ENCODE measurements at places on chromosomes 1 and 21.
A peak's percentile ranks its signal among the peaks of the same experiment; 100 is the strongest.

DNA sequence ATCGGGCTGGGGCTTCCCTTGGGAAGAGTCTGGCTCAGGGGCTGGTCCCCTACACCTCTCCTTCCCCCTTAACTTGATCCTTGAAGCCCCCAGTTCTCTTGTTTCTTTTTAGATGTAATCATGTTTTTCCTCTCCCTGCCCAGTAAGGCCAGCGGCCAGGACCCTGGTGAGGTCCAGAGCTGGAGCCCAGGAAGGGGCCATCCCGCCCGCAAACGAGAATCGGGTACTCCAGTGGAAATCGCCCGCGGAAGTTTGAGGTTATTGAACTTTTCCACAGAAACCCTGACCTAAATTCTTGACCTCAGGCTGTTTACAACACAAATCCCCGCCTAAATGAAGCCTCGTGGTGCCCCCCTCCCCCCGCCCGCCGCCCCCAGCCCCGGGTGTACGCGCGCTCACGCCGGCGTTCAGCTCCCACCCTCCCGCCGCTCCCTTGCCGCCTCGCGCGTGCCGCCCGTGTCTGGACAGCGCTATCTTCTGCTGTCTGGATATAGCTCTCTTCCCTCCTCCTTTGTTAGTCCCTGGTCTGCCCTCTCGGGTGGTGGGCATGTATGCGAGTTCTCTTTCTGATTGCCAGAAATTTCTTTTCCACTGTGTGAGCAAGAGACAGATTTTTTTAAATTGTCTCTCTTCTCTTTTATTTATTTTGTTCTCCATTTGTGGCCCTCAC, 165.9 kb upstream of the CACNA1E start:
- DNase-seq = no peak

DNA sequence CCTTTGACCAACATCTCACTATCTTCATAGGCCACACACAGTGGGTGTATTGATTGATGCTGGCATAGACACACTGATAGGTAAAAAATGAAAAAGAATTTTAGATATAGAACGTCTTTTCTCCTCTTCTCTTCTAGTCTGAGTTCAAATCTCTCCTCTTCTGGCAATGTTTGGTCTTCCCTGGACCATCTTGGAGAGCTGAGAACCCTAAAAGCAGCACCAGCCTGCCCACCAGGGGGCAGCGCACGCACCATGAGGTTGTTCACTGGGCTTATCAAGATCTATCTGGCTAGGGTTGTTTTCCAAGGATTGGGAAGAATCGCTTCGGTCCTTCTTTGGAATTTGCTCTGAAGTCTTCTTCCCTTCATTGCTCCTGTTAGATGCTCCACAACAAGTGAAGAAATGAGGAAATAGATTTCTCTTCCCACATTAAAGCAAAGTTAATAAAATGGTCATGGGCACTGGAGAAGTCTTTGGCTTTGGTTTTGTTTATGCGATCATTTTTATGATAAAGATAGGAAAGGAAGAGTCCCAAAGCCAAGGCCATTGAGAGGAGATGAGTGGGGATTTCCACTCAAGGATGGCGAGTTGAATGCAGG, 104.0 kb upstream of the OLIG2 start:
- peak; percentile 35 for DNase-seq

GRCh38 chr1:56430141-56430839, 149.1 kb downstream of the PLPP3 start:
- no peak for DNase-seq

DNA sequence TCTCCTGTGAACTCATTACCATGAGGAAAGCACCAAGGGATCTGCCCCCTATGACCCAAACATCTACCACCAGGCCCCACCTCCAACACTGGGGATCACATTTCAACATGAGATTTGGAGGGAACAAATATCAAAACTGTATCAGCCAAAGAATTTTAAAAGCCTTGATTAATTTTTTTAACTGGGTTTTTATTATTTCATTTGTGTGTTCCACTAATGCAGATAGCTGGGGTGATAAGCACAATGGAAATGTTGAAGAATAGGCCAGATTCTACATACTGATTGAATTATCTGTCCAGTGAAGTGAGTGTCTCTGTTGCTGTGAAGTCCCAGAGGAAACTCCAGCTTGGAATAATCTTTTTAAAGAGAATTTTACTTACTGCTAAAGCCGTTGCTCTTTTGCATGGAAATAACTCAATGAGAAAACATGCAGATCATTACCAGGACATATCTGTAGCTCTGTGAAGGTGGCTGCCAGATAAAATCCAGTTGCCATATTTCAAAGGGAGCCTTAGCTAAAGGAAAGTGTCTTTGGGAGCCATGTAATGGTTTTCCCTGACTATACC, 44.4 kb upstream of the DHCR24 start:
- no peak for DNase-seq

DNA sequence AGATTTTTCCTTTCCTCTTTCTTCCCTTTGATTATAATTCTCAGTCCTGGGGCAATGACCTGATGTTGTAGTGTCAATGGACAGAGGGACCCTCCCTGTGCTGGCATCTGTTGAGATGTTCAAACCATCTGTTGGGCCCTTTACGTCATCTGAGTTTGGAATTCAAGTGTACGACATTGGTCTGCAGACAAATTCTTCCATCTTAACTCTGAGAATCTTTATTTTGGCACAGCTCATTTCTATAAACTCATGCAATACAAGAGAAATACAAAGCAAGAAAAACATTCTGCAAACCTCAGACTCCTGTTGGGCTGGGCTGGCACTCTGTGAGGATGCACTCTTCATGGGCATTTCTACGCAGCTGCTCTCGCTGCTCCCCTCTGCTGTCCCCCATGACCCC, 54.2 kb downstream of the IFI44 start:
- DNase-seq = no peak

DNA sequence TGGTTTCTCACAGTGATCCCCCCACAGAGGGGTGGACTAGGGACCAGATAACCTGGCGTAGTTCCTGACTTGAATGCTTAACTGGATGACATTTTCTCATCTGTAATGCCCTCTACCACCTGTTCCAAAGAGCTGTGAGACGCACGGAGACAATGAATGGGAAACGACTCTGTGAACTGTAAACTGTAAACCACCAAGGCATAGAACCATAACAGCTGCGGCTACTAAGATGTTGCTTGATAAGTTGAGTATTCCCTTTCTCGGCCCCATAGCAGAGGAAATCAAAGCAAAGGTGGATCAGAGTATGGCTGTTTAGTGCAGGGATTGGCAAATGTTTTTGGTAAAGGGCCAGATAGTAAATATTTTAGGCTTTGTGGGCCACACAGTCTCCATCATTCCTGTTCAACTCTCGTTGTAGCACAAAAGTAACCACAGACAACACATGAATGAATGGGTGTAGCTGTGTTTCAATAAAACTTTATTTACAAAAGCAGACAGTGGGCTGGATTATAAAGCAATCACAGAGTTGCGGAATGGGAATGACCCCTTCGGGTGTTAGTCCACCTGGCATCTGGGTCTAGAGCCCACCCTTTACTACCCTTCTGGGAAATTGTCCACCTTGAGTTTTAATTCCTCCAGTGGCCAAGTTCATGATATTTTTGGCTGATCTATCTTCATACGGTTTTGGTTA, 315.2 kb downstream of the RPS6KC1 start:
- no peak for DNase-seq

DNA sequence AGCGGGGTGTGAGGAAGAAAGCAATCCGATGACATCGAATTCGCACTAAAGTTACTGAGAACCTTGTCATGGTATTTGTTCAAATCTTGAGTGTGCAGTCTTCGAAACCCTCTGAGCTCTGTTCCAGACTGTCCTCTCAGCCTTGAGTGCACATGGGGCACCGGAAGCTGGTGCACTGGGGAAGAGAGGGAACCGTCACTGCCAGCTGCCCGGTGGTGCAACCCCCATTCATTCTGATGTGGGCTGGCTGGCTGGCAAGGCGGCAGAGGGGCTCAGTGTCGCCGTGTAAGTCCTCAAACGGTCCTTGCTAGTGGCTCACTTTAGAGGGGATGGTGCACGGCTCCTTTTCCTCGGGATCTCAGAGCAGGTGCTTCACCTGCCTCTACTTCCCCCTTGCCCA, 137.4 kb downstream of the KIF26B start:
- no peak for DNase-seq

DNA sequence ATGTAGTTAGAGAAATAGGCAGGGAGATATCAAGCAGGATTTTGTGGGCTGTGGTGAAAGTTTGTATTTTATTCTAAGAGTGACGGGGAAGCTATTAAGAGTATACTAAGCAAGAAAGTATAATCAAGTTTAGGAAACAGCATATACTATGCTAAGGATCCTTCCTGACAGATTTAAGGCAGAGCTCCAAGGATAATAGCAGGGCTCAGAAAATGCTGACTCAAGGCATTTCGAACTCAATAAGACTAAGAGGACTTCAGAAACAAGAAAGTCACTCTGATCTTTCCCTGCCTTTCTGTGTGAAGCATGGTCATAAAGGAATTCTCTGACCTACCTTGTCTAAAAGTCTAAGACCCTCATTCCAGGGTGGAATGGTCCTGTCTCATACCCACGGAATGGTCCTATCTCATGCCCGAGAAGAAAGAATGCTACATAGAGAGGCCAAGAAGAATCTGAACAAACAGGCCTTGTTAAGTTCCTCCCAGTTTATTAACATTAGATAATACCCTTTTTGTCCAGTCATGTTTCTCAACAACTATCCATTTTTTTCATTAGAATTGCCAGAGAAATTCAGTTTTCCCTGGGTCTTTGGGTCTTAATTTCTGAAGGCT, 59.1 kb downstream of the HFM1 start:
- no peak for DNase-seq

DNA sequence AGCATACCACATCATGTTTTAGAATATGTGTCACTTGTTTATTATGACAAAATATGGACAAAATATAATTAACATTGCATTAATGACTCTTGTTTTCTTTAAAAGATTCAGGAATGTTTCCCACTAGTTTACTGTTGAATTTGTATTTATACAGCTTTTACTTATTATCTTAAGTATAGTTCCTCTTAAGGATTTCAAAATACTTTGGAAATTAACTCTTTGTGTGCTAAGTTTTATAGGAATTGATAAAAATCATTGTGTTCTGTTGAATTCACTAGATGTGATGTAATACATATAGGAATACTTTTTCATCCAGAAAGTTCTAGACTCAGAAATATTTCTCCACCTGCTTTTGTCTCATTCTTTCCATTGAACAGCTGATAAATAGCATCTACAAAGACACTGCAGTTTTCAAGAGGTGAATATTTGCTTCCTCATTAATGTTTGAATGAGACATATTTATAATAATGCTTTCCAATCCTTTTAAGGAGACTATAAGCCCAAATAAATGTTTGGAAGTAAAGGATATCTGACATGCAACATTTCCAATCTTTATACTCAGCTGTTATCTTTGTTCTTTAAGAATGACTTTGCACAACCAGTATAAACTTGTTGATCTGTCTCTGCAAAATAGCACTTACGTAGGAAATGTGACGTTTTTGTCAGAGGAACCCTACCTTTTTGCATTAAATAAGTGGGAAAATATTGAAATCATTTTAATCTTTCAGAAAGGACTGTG, 38.4 kb upstream of the SAMSN1 start:
- DNase-seq = no peak

GRCh38 chr1:77639557-77640069, 42.8 kb downstream of the ZZZ3 start:
- no peak for DNase-seq

DNA sequence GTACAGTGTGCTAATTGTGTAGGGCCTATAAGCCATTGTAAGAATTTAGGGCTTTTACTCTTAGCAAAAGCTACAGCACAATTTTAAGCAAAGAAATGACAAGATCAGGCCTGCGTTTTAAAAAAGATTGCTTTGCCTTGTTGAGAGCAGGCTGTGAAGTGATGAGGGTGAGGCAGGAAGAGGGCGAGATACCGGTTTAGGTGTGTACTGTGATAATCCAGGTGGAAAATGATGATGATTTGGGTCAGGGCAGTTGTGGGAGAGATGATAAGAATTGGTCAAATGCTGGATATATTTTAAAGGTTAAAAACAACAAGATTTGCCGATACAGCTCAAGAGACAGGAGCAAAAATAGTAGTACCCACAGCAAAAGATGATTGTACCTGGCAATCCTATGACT, 72.0 kb downstream of the SWT1 start:
- DNase-seq = no peak

- peak; percentile 69 for DNase-seq
These were observed 37.7 kb downstream of the KIAA0040 start for GRCh38 chr1:175154629-175155472.

DNA sequence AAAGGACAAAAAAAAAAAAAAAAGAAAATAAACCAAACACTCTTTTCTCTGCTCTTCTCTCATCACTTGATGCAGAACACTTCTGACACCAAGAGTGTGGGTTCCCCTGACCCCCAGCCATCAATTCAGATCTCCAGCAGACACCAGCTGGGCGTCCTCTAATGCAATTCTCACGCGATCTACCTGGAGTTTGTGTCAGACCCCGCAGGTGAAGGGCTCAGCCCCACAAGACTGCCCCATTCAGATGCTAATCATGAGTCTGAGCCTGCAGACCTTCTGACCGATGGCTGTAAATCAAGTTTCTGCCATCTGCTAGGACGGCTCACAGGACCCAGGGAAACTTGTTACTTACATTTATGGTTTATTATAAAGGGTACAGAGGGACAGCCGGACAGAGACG, 133.6 kb upstream of the C1orf174 start:
- no peak for DNase-seq

- DNase-seq = no peak
These were observed 19.1 kb upstream of the CGN start for GRCh38 chr1:151492120-151492519.

DNA sequence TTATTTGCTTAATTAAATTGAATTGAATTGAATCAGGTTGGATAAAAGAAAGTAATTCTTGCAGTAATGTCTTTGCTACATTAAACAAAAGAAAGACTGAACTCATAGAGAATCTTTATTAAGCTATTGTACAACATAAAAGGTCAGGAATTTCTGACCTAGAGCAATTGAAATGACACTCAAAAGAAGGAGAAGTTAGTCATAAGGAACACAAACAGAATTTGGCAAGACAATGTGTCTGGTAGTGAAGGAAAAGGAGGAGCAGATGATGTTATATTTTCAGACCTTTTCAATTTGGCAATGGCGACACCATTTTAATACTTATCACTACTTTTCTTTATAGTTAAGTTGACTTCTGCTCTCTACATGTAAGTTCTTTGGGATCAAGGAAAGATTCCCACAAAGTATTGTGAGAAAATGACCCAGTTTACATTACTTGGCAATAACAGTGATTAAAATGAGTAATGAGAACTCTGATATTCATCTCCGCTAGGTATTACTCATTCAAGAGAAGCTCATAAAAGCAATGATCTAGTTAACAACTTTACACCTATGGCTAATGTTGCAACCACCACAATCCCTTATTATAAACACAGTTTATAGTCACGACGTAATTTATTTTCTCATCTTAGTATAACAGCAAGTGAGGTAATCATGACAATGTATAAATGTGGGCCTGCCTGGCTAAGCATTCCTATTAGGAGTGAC, 14.7 kb upstream of the KRTAP21-1 start:
- no peak for DNase-seq

DNA sequence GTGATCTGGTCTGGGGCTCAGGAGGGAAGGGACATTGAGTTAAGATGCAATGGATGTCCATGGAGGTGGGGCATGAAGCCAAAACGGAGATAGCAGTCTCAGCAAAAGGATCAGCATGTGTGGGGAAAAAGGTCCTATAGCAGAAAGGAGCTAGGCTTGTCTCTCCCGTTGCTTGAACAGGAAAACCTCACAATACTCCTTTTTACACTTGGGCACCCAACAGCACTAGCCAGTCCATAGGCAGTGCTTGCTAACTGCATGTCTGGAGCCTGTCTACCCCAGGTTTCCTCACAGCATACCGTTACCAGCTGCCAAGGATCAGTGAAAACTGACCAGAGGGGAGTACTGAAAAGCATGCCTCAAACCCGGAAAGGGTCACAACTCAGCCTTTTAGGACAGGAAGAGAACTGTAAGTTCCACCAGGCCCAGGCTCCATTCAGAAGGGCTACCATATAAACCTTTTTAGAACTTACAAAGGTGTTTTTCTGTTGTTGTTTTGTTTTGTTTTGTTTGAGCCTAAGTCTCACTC, 78.6 kb downstream of the JAK1 start:
- no peak for DNase-seq
